ENCODE measurements at places on chromosomes 1 and 21.

GRCh38 chr21:37688952-37689659, 227.2 kb downstream of the KCNJ6 start:
- DNase-seq, result no peak

DNA sequence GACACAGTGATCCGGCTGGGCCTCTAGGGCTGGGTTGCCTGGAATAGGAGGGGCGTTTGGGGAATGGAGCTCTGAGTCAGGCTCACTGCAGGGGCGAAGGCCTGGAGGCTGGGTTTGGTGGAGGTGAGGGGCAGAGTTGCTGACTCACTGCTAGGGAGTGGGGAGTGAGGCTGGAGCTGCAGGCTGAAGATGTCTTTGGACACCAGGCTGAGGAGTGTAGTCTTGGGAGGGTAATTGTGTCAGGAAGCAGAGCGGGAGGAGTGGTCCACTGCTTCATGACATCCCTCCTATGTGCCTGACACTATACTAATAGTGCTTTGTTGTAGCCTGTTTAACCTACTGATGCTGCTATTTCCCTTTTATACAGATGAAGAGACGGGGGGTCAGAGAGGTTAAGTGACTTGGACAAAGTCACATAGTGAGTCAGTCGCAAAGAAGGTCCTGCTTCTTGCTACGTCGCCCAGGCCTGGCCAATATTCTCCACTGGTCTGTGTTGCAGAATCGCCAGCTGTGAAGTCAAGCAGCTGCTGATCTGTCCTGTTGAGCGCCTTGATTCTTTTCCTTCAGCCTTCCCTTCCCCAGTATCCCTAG, 13.6 kb downstream of the ACTL8 start:
- no peak for DNase-seq

GRCh38 chr1:212188599-212189351, 96.4 kb upstream of the PPP2R5A start:
- DNase-seq, result no peak

GRCh38 chr1:63662056-63662836, 69.0 kb downstream of the PGM1 start:
- DNase-seq, result no peak

DNA sequence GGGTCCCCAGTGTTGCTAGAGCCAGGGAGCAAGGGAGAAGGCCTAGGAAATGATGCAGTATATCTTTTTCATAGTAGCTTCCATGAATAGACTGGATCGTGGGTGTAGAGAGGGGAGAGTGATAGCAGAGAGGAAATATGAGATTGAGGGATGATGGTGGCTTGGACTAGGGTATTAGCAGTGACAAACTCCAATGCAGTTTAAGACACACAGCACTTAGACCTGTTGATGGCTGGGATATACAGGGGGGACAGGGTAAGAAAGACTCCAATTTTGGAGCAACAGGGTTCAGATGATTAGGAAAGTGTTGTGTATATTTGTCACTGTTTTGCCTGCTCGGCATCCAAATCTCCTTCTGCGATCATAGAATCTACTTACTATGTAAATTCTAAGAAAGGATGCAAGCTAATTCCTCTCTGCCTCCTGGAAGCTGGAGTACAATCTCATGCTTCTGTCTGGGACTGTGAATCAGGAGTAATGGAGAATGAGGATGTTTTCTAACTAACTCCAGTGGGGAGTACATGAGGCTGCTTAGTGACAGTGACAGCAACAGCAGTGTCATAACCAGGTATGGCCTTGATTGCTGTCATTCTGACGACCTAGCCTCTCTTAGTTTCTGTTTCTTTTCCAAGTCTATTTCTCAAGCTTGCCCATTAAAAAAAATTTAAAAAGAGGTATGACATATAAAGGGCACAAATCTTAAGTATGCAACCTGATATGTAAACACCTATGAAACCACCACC, 47.5 kb downstream of the SYDE2 start:
- DNase-seq, result no peak

All from activated CD8-positive, alpha-beta memory T cell treated with anti-CD3 and anti-CD28 coated beads for 1 hour (primary cell).